ENCODE measurements at places on chromosomes 16 and 17.

DNA sequence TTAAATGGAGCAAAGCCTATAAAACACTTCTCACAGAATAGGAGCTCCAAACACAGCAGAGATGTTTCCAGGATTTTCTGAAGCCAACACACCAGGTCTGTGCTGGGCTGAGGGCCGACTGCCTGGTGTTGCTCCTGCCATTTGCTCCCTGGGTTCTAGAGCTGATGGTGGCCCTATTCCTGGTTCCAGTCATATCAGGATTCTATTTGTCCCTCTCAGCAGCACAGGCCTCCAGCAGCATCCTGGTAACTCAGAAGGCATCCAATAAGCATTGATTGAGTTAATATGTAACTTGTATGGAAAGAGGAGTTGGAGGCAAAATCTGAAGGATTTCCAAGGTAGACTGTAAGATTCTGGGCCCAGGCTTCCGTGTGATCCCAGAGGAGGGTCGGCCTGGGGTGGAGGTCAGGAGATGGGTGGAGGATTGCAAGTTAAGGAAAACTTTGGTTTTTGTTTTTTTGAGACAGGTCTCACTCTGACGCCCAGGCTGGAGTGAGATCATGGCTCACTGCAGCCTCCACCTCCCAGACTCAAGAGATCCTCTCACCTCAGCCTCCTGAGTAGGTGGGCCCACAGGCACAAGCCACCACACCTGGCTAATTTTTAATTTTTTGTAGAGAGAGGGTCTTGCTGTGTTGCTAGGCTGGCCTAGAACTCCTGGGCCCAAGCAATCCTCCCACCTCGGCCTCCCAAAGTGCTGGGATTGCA, 5.7 kb downstream of the NUPR1 start:
- DNase-seq, result no peak

DNA sequence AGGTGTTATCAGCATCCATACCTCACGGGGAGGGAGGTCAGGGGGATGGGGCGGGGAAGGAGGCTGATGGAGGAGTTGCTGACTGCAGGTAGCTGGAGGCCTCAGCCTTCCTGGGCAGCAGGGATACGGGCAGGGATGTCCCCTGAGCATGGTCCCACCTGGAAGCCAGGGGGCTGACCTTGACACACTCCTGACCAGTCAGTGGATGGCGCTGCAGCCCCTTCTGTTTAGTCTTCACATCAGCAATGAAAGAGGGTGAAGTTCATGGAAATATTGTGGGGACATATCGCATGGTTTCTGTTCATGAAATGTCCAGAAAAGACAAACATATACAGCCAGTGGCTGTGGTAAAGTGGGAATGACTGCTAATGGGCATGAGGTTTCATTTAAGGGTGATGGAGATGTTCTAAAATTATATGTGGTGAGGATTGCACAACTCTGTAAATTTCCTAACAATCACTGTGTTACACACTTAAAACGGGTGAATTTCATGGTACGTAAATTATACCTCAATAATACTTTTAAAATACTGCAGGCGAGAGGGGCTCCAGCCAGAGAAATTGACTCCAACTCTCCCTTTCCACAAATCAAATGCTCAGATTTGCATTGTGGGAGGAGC, 489.6 kb downstream of the CDH13 start:
- DNase-seq, result no peak

DNA sequence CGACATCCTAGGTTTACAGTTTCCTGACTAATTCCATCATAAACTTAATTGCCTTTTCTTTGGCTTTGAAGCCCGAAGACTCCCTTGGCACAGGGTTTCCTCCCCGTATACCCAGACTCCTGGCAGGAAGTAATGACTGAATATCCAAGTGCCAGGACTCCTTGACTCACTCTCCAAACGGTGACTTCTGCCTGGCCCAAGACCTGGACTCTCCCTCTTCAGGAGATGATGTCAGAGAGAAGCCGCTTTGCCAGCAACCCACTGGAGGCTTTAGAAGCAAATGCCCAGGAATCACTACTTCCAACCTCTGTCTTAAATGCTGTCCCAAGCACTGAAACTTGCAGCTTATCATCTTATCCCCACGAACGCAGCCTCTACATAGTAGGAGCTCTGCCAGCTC, 146.5 kb downstream of the RGS9 start:
- no peak for DNase-seq

GRCh38 chr17:4986951-4987766, at the start of gene CAMTA2:
Gene CAMTA2, minus strand, starts transcription at chr17:4987675. Its CDS starts 1,453 bp downstream, at chr17:4986222.
- no peak for DNase-seq

DNA sequence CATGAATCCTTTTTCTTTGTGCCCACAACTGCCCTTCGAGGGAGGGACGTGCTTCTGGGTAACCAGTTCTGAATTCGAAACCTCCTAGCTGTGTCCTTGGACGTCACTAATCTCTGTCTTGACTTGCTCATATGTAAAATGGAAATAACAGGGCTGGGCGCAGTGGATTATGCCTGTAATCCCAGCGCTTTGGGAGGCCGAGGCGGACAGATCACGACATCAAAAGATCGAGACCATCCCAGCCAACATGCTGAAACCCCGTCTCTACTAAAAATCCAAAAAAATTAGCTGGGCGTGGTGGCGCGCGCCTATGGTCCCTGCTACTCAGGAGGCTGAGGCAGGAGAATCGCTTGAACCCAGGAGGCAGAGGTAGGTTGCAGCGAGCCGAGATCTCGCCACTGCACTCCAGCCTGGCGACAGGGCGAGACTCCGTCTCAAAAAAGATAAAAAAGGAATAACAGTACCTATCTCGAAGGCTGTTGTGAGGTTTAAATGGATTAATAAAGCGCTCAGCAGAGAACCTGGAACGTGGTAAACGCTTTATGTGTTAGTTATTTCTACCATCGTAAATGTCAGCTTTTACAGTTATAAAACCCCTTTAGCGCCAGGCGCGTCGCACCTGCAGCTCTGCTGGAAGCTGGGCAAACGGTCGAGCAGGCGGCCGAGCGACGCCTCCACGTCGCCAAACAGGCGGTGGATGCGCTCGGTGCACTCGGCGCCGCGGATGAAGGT, 641 bp downstream of the COG8 start:
- no peak for DNase-seq

GRCh38 chr17:71639865-71640264, 481.0 kb upstream of the SOX9 start:
- no peak for DNase-seq

GRCh38 chr17:32722733-32723132, 154.2 kb downstream of the MYO1D start:
- no peak for DNase-seq

- DNase-seq, result no peak
Measured at GRCh38 chr17:79729761-79730160, 982 bp upstream of the ENPP7 start.

DNA sequence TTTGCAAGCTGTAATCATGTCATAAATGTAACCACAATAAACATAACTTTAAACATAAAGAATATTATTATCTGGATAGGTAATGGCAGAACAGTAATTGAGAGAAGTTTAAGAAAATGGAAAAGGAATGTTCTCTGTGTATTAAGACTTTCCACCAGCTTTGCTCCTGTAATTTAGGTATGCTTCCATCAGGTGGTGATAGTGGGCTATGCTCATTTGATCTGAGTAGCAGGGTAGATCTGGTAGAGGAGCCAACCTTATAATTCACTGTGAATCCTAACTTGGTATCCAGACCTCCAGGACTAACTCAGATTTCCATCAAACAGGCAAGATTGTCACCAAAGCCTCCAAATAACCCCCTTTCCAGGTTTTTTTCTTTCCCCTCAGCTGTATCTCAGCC, 137.9 kb upstream of the ZKSCAN2 start:
- no peak for DNase-seq

DNA sequence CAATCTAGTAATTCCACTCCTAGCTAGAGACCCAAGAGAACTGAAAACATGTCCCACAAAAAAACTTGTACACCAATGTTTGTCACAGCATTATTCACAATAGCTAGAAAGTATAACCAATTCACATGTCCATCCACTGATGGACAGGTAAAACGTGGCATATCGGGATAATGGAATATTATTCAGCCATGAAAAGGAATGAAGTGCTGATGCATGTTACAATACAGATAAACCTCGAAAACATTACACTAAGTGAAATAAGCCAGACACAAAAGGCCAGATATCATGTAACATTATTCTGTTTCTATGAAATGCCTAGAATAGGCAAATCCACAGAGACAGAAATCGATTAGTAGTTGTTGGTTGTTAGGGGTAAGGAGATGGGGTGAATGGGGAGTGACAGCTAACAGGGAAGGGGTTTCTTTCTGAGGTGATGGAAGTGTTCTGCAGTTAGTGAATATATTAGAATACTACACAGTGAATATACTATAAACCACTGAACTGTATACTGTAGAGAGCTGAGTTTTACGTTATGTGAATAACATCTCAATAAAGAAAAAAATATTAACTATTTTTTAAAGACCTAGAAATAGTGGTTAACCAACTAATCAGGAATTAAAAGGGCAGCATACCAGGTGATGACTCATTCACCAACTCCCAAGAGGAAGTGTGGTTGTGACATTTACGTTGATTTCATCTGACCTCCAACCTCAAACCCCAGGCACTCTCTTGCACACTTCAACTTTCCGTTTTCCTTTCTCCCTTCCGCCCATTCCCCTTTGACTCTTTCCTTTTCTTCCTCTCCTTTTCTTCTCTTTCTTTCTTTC, 48.6 kb downstream of the GAS7 start:
- DNase-seq, result no peak

GRCh38 chr17:49870298-49870697, 22.4 kb upstream of the TAC4 start:
- no peak for DNase-seq

DNA sequence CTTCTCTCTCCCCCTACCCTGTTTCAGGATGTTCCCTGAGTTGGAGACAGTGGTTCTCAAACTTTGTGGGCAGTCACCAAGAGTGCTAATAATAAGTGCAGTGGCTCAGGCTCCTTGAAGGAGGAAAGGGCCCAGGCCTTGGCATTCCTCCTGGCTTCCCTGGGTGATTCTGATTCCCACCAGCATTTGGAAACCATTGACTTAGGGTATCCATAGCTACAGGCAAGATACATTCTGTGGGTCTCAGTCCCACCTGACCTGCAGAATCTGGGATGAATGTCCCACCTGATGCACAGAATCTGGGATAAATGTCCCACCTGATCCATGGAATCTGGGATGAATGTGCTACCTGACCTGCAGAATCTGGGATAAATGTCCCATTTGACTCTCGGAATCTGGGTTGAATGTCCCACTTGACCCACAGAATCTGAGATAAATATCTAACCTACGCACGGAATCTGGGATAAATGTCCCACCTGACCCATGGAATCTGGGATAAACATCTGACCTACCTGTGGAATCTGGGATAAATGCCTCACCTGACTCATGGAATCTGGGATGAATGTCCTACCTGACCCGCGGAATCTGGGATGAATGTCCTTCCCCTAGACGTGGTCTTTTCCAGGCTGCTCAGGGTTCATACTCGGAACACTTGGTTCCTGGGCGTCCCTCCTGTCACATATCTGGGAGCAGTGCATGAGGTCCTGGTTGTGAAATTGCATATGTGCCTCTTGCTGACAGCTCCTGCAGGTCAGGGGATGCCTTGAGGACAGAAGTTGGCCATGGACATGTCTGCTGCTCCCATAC, 136.7 kb upstream of the HS3ST2 start:
- DNase-seq, result no peak

DNA sequence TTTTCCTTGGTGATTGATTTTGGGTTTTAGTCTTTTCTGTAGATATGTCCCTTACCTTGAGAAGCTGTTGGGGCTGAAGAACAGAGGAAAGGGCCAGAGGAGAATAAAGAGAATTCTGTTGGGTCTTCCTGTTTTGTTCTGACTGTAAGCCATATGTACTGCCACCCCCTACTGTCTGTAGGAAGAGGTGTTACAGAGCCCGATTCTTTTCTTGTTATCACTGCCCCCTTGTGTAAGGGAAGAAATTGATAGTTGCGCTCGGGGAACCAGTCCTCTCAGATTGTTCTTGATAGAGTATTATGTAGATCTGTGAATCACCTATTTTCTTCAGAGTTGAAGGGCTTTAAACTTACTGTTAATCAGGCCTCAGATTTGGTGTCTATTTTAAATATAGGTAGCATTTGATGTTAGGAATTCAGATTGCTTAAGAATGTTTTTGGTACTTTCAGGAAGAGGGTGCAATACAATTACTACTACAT, 2.4 kb downstream of the TANC2 start:
- peak; percentile 92 for DNase-seq

DNA sequence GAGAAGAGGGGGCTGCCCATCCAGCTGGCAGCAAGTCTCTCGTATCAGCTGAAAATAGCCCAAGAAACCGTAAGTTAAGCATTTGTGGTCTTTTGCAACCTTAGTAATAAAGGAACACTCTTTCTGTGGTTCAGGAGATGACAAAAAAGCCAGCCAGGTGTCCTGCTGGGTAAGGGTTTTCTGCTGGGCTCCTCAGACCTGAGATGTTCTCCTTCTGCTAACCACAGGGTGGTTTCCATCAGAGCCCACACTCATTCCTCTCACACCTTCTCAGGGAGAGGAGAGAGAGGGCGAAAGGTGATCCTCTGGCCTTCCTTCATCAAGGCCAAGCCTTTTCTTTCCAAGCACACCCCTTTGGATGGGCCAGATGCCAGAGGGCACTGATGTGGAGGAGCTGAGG, 70.7 kb downstream of the TEX14 start:
- DNase-seq, result no peak

- no peak for DNase-seq
Measured at GRCh38 chr17:72360386-72360940, 239.6 kb downstream of the SOX9 start.

- DNase-seq, result no peak
Measured at GRCh38 chr17:46839211-46839610, 12.2 kb upstream of the WNT9B start.

GRCh38 chr16:1906846-1907165, 11.4 kb downstream of the HS3ST6 start:
- no peak for DNase-seq

- no peak for DNase-seq
Measured at GRCh38 chr16:47499080-47499699, 38.1 kb downstream of the PHKB start.

- no peak for DNase-seq
Measured at GRCh38 chr16:24689128-24689527, 40.3 kb upstream of the TNRC6A start.

GRCh38 chr17:60525328-60525684, 736 bp downstream of the APPBP2 start:
- DNase-seq, result no peak

GRCh38 chr16:73350707-73351452, 303.0 kb upstream of the ZFHX3 start:
- no peak for DNase-seq
